Upper lobe of left lung (tissue), 6 donors: ENCODE measurements at places on chromosomes 16 and 17. TPM values are rescaled to one million over a fixed set of nuclear protein-coding genes. Genes with fewer than 3 reads are reported as not detected.

JUP gene
- 120 TPM for total RNA-seq

SLC38A8 gene
- total RNA-seq = not detected

DNAH17 gene
- 2.0 TPM for total RNA-seq

CCDC43 gene
- total RNA-seq = 12.9 TPM

ABI3 gene
- 8.5 TPM for total RNA-seq

NEK8 gene
- 17.0 TPM for total RNA-seq

PMP22 gene
- total RNA-seq = 112 TPM

TMEM235 gene
- total RNA-seq = not detected

CHRNE gene
- 1.0 TPM for total RNA-seq

TMEM100 gene
- total RNA-seq = 162 TPM

TP53TG3E gene
- total RNA-seq = not detected

CA7 gene
- not detected for total RNA-seq

G6PC1 gene
- total RNA-seq = not detected

VAT1L gene
- total RNA-seq = under 0.01 TPM

HSD11B2 gene
- total RNA-seq = 0.78 TPM

AOC2 gene
- 5.2 TPM for total RNA-seq

ACSM5 gene
- total RNA-seq = 1.8 TPM

TEX14 gene
- 1.4 TPM for total RNA-seq

ATP6V0C gene
- total RNA-seq = 220 TPM

NPIPB6 gene
- 3.3 TPM for total RNA-seq

PLD6 gene
- 3.5 TPM for total RNA-seq

IL21R gene
- 5.6 TPM for total RNA-seq

TEX19 gene
- not detected for total RNA-seq

KIF19 gene
- 2.8 TPM for total RNA-seq

FSCN2 gene
- total RNA-seq = 4.1 TPM

PDILT gene
- total RNA-seq = not detected

C16orf74 gene
- not detected for total RNA-seq

RNF222 gene
- not detected for total RNA-seq

BCL7C gene
- total RNA-seq = 28.0 TPM

KRTAP4-9 gene
- not detected for total RNA-seq

CIAO3 gene
- 34.0 TPM for total RNA-seq

KRTAP4-4 gene
- total RNA-seq = not detected
